Putamen (tissue), 1 donor: ENCODE measurements at places on chromosomes 2 and 18.

- no peak for DNase-seq
These were observed 154.4 kb downstream of the CCDC85A start for GRCh38 chr2:56338232-56338631.

- DNase-seq, result no peak
These were observed 88.8 kb upstream of the RMDN2 start for GRCh38 chr2:37836270-37836669.

- DNase-seq, result no peak
These were observed 269.5 kb downstream of the LNPK start for GRCh38 chr2:175732531-175732930.

- DNase-seq, result no peak
These were observed 198.2 kb downstream of the CTNNA2 start for GRCh38 chr2:79711098-79711497.

DNA sequence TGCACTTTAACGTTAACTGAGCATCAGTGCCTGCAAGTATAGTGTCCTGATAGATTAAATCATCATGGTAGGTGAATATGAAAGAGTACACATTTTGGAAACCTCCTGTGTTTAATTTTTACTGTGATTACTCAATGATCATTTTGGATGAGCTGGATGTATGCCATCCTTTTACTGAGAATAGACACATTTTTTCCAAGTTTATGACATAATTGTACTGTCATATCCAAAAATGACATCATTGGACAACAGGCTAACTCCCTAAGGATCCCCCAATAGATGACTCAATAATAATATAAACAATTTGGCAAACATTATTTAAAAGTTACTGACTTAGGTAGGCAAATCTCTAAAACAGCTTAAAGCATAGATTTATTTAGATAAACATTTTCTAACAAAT, 410.8 kb upstream of the REG3G start:
- DNase-seq, result no peak

- DNase-seq, result no peak
These were observed 166.0 kb upstream of the DAPL1 start for GRCh38 chr2:158629116-158629515.

- DNase-seq, result no peak
These were observed 6.3 kb downstream of the OSR1 start for GRCh38 chr2:19351899-19352697.

GRCh38 chr2:25620077-25620476, 53.3 kb downstream of the DTNB start:
- no peak for DNase-seq

GRCh38 chr2:146392186-146392585, 1452.6 kb upstream of the ACVR2A start:
- no peak for DNase-seq

GRCh38 chr2:224984637-224985036, 57.6 kb downstream of the DOCK10 start:
- no peak for DNase-seq

GRCh38 chr18:11247381-11247970, 98.1 kb upstream of the PIEZO2 start:
- DNase-seq, result no peak

DNA sequence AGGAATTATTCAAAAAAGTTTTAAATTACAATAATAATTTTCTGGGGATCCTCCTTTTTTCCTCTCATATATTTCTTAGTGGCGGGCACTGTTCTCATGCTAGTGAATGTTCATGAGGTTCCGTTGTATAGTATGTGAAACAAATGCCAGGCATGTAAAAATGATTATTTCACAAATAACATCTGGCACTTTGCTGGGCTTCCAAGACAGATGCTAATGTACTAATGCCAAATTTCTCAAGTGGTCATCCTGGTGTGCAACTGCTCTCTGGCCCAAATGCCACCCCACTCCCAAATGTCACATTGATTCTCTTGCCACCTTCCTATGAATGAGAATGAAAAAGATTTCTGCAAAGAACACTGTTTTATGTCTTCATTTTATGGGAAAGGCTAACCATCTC, 564.0 kb upstream of the GCFC2 start:
- DNase-seq, result no peak

DNA sequence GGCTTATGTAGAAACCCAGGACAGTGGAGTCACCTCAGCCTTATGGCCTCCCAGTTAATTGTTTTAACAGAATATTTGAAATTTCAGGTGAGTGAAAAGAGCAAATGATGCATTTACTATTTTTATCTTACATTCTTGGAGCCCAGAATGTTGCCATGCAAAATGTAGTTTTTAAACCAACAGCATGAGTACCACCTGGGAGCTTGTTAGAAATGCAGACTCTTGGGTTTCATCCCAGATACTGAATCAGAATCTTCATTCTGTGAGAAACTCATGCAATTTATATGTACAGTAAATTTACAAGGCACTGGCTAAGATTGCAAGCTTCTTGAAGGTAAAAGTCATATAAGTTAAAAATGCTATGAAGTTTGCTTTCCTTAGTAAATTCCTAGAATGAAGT, 654.5 kb upstream of the CDH2 start:
- no peak for DNase-seq

DNA sequence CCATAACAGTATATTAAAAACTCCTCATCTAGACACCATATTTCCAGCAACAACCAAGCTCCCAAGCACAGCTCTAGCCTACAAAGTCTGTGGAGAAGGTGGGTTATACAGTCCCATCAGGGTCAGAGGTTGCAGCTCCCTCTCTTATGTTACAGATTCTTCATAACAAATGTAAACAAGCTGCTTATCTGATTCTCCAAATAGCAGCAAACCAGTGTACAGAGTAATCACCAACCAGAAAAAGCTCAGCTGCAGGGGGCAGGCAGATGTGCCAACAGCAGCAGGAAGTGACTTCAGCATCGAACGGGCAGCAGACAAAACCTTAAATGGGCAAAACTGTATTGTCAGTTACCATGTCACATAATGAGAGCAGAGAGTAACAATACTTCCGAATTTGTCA, 52.9 kb upstream of the NABP1 start:
- DNase-seq, result no peak

DNA sequence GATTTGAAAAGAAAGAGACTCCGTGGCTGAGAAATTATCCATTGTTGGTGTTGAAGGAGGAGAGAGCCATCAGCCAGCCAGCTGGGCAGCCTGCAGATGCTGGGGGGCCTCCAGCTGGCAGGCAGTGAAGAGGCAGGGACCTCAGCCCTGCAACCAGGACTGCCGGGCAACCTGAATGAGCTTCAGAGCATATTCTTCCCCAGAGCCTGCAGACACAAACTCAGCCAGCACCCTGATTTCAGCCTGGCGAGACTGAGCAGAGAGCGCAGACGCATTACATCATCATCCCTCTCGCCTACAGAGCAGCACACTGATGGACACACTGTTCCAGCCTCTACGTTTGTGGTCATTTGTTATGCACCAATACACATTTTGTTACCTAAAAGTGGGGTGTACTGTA, 150.7 kb upstream of the RAB6C start:
- DNase-seq, result peak; percentile 23

DNA sequence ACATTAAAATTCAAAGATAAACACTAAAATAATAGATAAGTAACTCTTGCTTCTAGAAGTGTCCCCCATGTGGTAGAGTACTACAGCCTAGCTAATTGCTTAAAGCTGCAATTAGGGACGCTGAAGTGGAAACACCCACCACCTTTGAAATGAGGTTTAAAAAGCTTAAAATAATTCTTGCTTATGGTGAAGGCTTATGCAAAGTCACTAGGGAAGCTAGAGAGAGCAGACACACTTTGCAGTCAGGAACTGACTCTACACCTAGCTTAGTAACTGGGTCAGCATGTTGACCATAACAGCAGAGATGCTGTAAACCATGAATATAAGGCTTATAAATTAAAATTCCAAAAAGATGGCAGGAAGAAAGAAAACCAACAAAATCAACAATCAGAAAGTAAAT, 65.4 kb upstream of the DSG1 start:
- DNase-seq, result no peak

- DNase-seq, result no peak
These were observed 559.5 kb downstream of the PIK3C3 start for GRCh38 chr18:42514512-42514911.

- no peak for DNase-seq
These were observed 15.0 kb downstream of the LYPD1 start for GRCh38 chr2:132654968-132655367.

DNA sequence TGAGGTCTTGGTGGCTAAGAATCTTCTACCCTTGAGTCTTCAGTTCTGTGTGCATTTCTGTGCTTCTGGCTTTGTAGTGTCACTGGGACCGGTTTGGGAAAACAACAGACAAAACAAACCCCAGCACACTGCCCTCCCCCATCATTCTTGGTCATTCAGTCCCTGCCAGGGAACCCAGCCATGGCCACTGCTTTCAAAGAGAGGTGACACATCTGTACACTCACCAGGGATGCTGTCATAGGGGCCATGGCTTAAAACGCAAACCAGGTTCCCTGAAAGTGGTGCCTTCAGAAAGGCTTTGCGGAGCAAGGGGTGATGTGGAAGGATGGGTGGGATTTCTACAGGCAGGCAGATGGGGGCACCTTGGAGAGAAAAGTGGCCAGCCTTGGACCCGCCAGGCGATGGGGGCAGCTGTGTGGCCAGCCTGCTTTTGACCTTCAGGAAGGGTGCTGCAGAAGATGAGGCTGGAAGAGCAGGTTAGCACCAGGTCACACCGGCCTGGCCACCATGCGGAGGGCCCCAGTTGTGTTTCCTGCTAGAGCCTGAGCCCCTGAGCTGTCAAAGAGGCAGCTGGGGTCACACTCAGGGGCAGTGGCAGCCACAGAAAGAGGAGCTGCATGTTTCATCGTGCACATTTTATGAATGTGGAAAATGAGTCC, 101.3 kb downstream of the INHBB start:
- no peak for DNase-seq

DNA sequence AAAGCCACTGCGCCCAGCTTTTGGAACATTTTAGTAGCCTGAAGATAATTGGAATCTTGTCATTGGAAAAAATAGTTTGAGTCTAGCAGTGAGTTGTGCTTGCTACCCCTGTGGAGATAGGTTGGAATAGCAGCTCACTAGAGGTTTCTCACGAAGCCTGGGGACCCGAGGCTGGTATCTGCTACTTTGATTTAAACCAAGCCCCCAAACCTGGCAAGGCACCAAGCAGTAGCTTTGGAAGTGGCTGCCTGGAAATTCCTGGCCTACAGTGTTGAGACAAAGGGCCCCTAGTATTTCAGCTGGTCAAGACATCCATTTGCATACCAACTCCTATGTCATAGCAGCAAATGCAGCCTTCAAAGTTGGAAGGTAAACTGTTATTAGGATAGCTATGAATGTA, 42.1 kb downstream of the NOP58 start:
- no peak for DNase-seq

DNA sequence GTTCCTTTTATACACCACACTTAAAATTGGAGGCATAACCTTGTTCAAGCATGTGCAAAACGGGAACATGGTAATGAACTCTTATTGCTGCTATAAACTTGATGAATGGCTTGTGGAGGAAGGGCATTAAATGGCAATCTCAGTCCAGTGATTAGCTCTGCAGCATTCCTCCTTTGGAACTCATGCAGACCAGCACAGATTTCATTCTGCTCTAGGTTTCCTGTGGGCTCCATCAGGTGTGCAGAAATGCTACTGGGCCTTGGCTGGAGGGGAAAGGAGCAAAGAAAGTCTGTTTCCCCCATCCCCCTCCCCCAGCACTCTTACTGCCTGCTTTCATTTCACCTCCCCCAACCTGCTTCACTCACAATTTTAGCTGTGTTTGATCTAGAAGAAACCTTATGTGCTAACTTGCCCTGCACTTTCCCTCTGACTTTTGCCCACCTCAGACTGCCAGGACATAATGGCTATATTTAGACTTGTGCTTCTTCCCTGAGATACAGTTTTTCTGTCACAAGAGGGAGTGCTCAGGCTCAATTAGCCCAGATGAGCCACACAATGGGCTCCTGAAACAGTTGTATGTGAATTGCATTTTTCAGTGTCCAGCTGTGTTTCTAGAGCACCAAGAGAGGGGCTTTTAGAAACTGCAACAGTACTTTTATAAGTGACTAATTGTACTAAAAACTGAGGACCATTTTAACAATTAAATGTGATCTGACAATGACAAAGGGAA, 109.8 kb downstream of the FSHR start:
- no peak for DNase-seq

DNA sequence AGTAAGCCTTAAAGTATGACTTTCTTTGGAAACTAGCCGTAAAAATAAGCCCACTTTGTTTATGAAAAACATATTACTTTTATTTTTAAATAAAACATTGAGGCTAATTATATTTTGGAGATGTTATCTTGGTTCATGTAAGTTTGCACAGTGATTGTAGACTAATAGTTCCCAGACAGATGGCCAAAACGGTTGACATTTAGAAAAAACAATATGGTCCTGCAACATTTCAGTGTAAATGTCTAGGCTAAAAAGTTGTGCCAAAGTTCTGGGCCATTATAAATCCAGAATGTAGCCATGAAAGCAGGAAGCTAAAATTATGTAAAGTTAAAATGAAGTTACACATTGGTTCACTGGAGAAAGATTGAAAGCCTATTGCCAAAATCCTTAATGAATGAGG, 43.6 kb downstream of the SLC5A7 start:
- no peak for DNase-seq

DNA sequence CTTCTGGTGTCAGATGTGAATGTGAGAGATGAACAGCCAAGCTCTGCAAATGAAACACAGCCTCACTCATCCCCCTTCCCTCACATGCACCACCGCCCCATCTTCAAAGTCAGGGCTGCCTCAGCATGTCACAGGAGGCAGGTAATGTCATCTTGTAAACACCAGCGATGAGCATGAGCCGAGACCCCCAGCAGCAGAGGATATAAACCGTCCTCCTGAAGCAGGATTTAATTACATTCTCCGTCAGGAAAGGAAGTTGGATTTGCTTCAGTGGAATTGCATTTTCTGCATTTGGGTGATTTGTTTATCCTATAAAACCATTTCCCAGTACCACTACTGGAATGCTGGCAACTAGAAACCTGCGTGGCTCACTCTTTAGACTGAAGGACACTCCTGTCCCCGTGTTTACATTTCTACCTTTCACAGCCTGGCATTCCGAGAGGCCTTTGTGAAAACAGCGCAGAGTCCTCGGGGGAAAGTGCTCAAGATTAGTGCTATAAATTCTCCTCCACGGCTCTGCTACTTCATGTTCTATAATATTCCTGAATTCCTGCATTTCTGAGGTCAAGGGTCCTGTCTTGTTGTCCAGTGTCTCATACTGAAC, 619.2 kb downstream of the IRS1 start:
- DNase-seq, result no peak

DNA sequence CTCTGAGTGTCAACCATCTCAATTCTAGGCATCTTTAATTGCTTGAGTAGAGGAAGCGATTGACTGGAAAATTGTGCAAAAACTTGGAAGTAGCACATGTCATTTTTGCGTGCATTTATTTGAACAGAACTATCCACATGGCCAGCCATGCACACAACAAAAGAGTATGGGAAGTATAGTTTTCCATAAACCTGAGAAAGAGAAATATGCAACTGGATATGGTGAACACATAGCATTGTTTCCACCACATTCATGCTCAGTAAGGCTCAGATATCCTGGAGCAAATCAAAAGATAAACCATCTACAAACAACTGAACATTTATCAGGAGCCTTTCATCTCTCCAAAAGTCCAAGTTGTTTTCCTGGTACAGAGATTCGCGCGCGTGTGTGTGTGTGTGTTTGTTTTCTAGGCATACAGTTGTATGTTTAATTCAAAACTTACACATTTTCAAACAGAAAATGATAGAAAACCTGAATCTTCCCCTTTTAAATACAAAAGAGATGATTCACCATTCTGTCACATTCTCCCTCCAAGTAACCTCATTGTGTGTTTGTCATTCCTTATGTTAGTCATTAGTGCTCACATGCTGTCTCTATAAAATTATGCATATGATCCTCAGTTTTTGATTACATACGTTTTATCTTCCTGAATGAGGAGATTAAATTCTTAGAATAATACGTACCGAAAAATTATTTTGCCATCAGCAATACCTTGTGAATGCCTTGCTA, 780.4 kb upstream of the NRXN1 start:
- DNase-seq, result no peak

- DNase-seq, result no peak
These were observed 283.3 kb downstream of the AGPS start for GRCh38 chr2:177675825-177676224.
